Activated T-helper 1 cell treated with anti-CD3 and anti-CD28 coated beads, Interleukin-2, amount 50 U/mL, for 16 hours (primary cell): ENCODE measurements at places on chromosomes 4 and X.

GRCh38 chr4:153735906-153736461 is 23.8 kb downstream of the RNF175 start:
- no peak for DNase-seq

GRCh38 chrX:31070057-31070468 is 1.8 kb downstream of the FTHL17 start:
- no peak for DNase-seq

- DNase-seq = no peak
These were observed 24.0 kb upstream of the RPL34 start for GRCh38 chr4:108596344-108596743.

DNA sequence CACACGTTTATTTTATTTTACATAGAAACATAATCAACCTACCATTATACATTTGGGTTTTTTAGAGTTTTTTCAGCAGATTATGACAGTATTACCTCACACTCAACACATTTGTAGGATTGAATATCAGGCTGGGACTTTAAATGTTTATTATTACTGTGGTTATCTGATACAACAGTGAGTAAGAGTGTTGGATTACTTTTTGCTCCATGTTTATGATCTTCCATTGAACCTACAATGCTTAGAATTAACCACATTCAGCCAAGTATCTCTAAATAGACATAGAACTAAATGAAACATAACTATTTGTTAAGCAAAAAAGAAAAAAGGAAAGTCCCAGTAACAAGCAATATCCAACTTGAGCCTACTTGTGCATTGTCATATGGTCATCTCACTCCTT is 607.4 kb upstream of the PITX2 start:
- no peak for DNase-seq

DNA sequence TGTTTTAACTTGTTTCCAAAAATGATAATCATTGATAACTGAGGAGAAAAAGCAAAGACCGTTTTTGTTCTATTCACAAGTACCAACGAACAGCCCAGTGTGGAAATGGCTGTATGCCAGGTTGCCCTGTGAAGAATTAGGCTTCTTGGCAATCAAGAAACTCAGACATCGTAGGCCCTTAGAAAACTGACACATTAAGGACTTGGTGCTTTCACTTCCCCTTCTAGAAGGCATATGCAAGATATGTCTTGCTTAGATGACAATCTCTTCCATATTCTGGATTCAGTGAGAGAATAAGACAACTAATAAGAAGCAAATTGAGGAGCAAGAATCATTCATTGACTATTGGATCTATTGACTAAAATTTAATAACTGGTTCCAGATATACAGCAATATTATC is 56.6 kb downstream of the ANAPC10 start:
- DNase-seq = no peak

DNA sequence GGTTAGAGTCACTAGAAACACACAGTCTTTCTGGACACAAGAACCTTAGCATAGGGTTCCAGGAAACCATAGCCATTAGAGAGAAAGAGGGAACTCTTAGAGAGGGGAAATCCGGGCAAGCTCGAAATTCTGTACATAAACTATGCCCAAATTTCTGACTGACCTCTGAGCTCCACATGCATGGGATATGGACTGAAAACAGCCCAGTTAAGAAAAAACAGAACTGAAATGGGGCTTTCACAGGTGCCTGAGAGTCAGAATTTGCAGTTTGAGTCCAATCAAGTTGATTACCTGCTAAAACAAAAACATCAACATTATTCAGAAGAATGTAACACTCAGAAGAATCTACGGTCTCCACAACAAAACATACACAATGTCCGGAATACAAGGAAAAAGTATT is 13.1 kb downstream of the DCHS2 start:
- no peak for DNase-seq

DNA sequence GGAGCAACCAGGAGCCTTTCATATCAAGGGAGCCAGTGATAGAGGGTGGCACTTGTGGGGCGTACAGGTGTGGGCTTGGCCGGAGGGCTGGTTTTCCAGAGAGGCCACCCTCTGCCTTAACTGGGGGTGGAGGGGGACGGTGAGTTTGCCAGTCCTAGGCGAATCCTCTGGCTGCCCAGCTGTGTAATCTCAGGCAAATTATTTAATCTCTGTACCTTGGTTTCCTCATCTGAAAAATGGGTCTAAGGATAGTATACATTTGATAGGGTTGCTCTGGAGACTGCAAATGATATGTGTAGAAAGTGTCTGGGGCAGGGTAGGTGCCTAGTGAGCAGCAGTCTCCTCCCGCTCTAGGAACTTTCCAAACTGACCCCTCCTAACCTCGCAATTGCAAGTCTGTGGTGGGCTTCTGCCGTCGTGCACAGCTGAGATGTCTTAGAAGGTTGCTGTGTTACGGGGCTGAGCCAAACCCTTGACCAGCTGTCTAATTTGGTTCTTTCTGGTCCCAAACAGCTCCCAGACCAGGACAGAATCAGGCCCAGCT is 3.8 kb upstream of the CXCR3 start:
- DNase-seq = no peak

- DNase-seq = no peak
These were observed 60.6 kb upstream of the SLC39A8 start for GRCh38 chr4:102405821-102406401.

GRCh38 chrX:34546366-34546765 is 110.7 kb downstream of the TMEM47 start:
- DNase-seq = no peak

- DNase-seq = no peak
These were observed 31.5 kb upstream of the LRBA start for GRCh38 chr4:151046609-151047008.

DNA sequence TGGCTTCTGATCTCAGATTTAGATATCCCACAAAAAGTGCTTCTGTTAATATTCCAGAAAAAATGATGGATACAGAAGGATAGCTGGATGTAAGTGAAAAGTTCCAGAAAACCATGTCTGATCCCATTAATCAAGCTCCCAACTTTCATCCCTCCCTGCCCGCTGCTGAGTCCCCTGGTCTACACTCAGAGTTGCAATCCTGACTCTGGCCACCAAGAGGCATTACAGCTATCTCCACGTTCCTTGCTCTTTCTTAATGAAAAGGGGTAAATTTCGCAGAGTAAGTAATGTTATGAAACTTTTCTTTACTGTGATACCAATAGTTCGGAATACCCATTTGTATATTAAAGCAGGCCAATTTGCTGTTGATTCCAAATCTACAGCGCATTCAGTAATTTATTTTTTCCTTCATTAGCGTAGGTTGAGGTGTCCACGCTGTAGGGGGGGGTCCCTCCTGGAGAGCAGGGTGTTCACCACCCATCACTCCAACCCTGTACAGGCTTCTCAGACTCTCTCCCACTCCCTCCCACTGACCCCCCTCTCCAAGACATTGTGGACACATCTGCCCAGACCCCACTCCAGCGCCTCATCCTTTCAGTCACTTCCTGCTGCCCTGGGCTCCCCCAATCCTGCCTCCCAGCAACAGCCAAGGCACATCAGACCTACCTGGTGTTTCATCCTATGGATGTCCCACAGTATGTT is 55.1 kb downstream of the RAB40A start:
- DNase-seq = no peak

- DNase-seq = no peak
These were observed 868.5 kb upstream of the SLIT2 start for GRCh38 chr4:19382993-19383756.

DNA sequence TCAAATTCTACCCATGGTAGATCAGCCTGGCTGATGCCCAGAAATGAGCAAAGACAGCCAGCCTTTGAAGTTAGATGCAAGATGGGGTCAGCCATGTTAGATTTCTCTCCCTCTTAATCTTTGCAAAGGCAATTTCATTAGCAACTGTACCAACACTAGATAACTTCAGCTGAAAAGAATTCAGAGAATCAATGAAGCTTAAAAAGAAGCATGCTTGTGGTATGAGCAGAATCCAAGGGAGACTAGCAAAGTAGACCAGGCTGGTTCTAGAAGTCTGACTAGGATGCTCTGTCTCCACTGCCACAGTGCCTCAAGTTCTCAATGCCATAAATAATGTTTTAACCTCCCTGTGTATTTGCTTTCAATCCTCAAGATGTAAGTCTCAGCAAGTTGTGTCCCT is 247.3 kb downstream of the SLC7A11 start:
- DNase-seq = no peak

DNA sequence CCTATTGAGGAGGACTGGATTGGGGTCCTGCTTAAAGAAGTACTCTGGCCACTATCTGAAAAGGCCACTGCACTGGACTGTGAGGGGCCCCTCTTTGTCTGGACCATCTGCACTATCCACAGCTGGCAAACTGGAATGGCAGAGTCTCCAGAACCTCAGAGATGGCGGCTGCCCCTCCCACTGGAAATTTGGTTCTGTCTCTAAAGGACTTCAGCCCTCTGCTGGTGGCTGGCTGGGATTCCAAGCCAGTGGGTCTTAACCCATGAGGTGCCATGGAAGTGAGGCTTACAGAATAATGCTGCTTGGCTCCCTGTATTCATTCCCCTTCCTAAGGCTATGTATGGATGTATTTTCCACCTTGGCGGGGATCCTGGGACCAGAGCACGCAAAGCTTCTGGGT is 41.6 kb upstream of the CYLC1 start:
- DNase-seq = no peak

- DNase-seq = no peak
These were observed 142.1 kb downstream of the BCOR start for GRCh38 chrX:39955625-39956024.

GRCh38 chr4:11426003-11426402 is 2.7 kb downstream of the HS3ST1 start:
- DNase-seq = no peak

DNA sequence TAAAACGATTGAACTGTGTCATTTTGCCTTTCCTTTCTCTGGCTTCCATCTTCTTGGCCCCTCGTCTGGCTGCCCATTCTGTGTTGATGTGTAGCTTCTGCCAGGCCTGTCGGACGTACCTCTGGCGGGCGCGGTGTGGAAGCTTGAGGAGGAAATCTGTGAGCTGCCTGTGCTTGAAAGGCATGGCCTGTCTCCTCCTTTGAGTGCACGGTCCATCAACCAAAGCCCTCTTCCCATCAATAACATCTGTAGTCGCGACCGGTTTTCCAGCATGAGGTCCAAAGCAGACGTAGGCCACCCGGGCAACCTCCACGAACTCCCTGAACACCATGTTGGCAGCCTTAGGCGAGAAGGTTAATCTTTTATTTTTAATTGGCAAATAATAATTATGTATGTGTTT is 202.7 kb downstream of the CRLF2 start:
- DNase-seq = no peak

GRCh38 chrX:118216087-118216486 is 99.5 kb upstream of the KLHL13 start:
- DNase-seq = no peak

DNA sequence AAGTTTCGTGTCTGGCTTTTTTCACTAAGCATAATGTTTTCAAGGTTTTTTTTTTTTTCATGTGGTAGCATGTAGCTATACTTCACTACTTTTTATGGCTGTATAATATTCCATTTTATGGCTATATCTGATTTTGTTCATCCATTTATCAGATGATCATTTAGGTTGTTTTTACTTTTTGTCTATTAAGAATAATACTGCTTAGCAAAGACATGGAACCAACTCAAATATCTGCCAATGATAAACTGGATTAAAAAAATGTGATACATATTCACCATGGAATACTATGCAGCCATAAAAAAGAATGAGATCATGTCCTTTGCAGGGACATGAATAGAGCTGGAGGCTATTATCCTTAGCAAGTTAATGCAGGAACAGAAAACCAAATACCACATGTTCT is 32.7 kb upstream of the ZNF280C start:
- no peak for DNase-seq

GRCh38 chrX:115539841-115540240 is 21.1 kb upstream of the PLS3 start:
- no peak for DNase-seq

DNA sequence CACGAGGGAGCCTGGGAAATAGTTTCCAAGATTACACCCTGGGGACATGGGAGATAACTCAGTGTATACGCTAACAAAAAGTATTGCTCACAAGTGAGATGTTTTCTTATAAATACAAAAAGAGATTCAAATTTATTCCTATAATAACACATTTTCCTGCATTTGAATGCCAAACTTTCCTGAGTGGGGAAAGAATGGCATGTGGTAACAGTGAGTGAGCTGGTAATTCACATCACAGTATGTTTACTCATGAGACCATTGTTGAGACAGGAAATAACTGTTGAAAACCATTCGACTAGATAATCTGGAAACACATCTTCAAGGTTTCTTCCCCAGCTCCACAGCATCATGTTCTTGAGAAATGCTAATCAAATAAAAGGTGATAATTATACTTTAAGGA is 109.1 kb downstream of the TASL start:
- DNase-seq = no peak

GRCh38 chrX:65687367-65687766 is 19.9 kb downstream of the MSN start:
- no peak for DNase-seq

GRCh38 chr4:178255172-178255571 is 812.9 kb upstream of the AGA start:
- no peak for DNase-seq

DNA sequence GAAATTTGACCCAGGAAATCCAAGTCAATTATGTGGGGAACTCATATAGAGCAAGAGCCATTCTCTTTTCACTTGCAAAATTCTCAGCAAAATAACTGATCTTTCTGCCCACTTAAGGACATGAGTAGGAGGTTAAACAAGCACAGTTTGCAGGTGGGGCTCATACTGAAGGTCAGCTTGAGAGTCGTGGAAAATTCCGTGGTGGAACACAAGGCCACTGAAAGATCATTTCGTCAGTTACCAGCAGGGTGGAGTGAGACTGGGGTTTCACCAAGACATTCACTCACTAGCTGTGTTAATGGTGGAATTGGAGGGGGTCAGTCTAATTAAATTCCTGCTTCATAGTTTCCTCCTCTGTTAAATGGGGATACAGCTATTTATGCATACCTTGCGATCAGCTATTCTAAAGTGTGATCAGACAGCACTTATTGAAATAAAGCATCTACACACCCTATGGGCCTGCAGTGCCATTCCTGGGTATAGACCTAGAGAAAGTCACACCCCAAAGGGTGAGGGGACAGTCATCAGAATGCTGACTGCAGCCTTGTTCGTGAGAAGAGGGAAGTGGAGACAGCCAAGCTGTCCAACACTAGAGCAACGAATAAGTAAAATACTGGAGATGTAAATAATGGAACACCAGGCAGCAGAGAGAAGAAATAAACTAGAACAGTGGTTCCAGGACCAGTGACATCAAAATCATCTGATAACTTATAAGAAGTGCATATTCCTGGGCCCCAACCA is 42.7 kb upstream of the CLNK start:
- no peak for DNase-seq

GRCh38 chr4:55437356-55437796 is 41.6 kb downstream of the TMEM165 start:
- no peak for DNase-seq

DNA sequence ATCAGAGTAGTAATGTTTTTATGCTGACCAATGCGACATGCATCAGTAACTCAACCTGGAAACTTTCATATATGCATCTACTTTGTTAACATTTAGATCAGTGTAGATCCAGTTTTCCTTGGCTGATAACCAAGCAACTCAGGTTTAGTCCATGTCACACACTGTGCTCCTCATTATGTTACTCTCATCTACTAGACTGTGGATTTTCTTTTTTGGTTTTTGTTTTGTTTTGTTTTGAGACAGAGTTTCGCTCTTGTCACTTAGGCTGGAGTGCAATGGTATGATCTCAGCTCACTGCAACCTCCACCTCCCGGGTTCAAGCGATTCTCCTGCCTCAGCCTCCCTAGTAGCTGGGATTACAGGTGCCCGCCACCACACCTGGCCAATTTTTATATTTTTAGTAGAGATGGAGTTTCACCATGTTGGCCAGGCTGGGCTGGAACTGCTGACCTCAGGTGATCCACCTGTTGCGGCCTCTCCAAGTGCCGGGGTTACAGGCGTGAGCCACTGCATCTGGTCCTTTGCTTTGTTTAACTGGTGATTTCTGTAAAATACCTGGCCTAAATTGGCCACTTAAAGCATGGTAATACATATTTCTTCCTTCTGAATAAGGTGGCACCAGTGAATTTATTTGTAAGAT is 48.6 kb downstream of the SMARCAD1 start:
- DNase-seq = no peak
